Naive thymus-derived CD4-positive, alpha-beta T cell (primary cell): ENCODE measurements at places on chromosomes 13 and 19. TPM values are rescaled to one million over a fixed set of nuclear protein-coding genes. Genes with fewer than 3 reads are reported as not detected.

The TSKS gene
- total RNA-seq, result 3.2 TPM

The ANGPTL8 gene
- total RNA-seq, result not detected in 2 replicates

The FGF9 gene
- total RNA-seq, result 2.0 TPM

The RDH8 gene
- total RNA-seq, result not detected

The ZNF737 gene
- total RNA-seq, result 14.5 and 14.6 TPM in 2 replicates

The ATP1A3 gene
- 5.0 TPM for total RNA-seq

DNA sequence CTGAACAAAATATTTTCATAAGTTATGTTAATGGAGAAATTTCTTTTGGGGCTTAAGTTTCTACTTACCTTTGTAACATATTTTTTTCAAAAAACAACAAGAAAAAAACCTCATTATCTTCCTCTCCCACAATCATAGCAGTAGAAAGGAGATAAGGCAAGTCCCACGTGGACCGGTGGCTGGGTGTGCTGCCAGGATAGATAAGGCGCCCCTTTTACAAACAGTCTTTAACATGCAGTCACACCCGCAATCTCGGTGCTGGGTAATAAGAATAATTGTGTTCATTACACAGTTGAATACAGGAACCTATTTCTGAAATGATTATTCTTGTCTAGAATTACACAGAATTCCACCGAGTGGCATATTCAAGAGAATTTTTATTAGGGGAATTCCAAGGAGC, 1202.3 kb downstream of the UQCRFS1 start:
- DNase-seq, result no peak

GRCh38 chr19:45632468-45633196, 6.6 kb downstream of the EML2 start:
- DNase-seq, result no peak

DNA sequence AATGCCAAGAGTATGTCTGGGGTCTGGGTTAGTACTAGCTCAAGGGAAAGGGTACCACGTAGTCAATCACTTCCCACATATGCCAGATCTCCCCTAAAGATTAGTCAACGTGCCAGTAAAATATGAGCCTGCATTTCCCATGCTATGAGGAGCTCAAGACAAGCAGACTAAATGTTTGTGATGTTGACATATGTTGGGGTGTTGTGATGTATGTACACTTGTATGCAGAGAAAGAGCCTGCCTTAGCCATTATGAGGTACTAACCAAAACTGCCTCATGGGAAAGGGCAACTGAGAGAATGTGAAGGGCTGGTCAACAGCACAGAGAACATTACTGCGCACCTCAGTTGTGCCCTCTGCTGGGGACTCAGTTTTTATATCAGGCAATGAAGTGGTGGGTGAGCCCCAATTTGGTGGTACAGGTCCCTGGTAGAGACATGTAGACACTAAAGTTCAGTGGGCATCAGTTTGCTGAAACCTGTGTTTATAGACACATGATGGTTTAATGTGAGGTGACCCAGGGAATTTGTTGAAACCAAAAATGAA, 287.0 kb downstream of the DCT start:
- no peak for DNase-seq

- DNase-seq, result no peak
Measured at GRCh38 chr19:3225169-3225485, 666 bp downstream of the CELF5 start.

DNA sequence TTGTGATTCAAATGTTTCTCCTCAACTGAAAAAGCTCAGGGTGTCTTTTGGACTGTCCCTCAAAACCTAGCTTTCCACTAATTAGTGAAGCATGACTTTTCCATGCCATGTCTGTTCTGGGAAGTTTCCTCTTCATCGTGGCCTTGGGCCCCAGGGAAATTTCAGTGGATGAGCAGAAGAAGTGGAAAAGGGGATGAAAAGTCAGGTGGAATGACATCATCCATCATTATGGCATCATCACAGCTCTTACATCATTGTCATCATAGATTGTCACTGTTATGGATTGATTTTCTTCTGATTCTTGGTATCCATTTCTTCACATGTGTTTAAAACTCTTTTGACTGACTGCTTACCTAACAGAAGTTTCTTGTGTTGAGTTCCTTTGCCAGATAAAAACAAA, 26.2 kb upstream of the MRI1 start:
- DNase-seq, result no peak

DNA sequence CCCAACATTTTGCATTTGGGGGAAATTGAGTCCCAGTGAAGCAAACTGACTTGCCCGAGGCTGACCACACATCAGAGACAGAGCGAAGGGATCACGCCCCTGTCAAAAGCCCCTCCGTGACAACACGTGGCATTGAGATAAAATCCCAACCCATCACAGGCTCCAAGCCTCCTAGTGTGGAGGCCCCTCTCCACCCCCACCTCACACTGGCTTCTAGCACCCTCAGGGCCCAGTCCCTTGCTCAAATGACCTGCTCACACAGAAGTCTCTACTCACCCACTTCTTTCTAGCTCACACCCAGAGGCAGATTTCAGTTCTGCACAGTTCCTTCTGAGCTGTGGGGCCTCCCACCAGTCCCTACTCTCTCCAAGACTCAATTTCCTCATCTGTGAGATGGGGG, 10.3 kb downstream of the HPN start:
- DNase-seq, result no peak

- no peak for DNase-seq
Measured at GRCh38 chr19:44740351-44740824, 8.1 kb upstream of the BCL3 start.

- no peak for DNase-seq
Measured at GRCh38 chr13:30924721-30925120, 7.7 kb upstream of the TEX26 start.

DNA sequence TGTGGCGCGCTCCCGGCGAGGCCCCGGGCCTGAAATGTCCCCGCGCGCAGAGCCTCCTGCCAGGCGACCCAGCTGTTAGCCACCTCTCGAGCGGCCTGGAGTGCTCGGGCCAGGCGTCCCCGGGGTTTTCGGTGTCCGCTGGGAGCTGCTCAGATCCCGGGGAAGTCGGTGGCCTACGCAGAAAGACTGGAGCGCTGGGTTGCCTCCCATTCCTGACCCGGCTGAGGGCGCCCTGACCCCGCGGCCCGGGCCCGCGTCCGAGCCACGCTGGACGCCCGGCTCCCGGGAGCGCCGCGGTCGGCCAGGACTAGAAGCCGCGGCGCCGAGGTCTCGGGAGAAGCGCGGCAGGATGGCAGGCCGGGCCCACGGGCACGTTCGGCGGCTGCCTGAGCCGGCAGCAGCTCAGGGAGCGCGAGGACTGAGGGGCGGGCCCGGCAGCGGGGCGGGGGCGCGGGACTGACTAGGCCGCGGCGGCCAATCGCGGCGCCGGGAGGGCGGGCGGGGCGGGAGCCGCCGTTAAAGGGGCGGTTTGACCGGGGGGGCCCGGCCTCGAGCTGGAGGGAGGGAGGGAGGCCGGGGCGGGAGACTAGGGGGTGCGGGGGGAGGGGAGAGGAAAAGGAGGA, 1.3 kb upstream of the ZIC2 start:
- peak; percentile 51 for DNase-seq

DNA sequence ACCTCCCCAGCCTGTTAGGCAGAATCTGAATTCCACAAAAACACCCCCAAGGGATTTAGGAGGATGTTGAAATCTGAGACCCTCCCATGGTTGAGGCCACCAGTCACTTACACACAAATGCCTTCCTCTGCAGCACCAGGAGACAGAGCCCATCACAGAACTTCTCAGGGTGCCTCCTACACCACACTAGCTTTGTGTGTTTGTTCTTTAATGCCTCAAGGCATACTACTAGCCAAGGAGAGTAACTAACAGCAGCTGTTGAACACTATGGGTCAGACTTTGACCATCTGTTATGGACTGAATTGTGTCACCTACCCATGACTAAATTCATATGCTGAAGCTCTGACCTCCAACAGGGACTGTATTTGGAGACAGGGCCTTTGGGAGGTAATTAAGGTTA, 9.5 kb upstream of the MED26 start:
- no peak for DNase-seq

GRCh38 chr13:45892513-45892912, 41.0 kb upstream of the SIAH3 start:
- DNase-seq, result no peak

DNA sequence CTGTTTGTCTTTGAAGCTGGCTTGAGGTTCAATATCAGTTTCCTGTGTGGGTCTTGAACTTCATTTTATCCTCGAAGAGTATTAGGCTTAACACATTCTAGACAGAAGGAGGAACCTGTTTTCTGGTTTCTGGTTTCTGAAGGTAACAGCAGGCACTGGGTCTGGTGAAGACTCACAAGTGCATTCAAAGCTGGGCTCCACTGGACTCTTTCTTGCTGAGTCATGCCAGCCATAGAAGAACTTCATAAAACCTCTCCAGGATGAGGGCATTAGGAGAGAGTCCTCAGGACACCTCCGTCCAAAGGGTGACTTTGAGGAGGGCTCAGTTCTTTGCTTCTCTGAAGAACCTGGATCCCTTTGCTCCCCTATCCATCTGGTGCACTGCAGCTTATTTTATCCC, 668.6 kb upstream of the SLC10A2 start:
- DNase-seq, result no peak

GRCh38 chr13:23552661-23553060, 17.6 kb upstream of the TNFRSF19 start:
- DNase-seq, result no peak

DNA sequence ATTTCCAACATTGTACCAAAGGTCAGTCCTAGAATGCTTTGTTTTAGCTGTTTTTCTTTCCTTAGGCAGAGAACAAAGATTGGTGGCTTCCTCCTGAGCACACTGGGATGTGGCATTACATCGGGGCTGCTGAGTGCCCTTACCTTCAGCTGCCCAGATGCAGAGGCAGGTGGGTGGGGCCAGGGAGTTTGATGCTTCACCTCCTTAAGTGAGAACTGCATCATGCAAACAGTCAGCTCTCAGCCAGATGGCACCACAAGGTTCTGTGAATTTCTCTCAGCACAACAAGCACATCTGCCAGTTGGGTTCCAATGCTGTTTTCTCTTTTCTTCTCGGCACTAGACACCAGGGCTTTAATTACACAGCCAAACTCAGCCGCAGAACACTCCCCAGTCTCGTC, 87.4 kb upstream of the UBL3 start:
- peak; percentile 33 for DNase-seq

DNA sequence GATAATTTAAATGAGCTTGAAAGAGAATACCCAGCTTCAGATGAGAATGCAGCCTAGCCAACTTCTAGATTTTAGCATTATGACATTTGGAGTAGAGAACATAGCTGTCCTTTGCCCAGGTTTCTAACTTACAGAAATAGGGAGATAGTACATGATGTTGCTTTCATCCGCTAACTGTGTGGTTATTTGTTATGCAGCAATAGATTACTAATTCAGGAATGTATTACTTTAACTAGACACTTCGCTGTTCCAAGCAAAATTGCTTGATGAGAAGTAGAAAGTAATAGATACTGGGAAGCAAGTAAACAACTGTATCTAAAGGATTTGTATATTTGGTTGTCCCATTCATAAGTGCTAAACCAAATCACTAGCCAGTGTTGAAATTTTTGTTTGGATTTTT, 790.9 kb upstream of the PRR20A start:
- DNase-seq, result no peak

DNA sequence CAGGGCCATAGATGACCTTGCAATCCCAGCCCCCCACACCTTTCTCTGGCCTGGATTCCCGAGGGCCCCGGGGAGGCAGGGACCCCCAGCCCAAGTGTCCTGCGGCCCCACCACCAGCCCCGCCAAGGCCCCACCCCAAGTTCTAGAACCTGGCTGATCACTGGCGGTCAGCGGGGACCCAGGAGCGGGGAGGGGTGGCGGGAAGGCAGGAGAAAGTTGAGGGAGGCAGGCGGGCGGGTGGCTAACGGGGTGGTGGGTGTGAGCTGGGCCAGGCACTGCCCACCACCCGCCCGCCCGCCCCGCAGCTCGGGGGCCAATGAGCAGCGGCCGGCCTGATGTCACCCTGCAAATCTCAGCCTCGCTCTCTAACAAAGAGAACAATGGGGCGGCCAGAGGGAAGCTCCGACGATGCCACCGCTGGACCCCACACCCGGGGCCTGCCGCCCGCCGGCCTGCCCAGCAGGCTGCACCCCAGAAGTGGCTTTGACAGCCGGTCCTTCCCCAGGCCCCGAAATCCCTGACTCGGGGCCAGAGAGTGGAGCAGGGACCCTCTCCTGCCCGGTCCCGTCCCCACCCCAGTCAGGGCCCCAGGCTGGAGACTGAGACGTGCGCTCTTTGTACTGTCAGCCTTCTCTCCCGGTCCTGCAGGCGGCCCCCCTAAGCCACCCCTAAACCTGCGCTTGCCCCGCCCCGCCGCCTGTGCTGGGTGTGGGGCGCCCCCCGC, 1.6 kb downstream of the MEX3D start:
- no peak for DNase-seq

- DNase-seq, result no peak
Measured at GRCh38 chr19:31312009-31312676, 37.1 kb downstream of the TSHZ3 start.

DNA sequence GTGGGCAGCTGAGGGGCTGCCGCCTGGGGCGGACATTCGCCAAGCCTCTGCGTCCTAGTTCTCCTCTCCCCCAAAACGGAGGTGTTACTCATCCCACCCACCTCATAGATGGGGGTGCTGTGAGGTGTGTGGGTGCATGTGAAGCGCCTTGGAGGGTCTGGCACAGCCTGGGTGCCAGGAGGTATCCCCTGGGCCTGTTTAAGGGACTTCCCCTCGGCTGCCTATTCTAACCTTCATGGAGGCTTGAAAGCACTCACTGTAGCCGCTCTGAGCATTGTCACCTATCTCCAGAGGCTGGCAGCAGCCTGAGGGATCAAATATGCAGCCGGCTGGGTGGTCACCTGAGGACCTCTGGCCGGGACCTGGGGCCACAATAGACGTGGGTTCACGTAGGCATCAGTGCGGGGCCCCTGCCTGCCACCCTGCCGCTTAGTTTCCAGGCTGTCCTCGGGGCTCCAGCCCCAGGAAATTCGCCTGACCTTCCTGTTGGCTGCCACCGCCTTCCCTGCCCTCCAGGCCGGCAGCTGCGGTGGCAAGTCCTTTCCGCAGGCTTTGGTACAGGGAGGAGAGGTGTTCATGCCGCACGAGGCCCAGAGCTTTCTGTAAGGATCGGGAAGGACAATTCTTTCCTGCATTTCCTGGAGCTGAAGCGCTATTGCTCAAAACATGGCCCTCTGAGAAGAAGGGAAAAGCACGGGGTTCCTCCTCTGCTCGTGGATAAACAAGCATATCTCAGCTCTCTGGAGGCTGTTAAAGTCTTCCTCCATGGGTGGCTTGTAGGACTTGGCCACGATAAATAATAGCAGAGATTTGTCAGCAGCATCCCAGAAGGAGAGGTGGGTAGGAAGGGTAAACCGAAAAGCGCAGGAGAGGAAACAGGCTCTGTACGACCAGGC, 4.6 kb downstream of the COL4A2 start:
- no peak for DNase-seq

- no peak for DNase-seq
Measured at GRCh38 chr13:48393030-48393697, 19.7 kb downstream of the LPAR6 start.
